Hepatocyte (in vitro differentiated cells): ENCODE measurements at places on chromosomes 11 and 22.

GRCh38 chr22:48920776-48921241 is 906.9 kb downstream of the BRD1 start:
- DNase-seq, result no peak

DNA sequence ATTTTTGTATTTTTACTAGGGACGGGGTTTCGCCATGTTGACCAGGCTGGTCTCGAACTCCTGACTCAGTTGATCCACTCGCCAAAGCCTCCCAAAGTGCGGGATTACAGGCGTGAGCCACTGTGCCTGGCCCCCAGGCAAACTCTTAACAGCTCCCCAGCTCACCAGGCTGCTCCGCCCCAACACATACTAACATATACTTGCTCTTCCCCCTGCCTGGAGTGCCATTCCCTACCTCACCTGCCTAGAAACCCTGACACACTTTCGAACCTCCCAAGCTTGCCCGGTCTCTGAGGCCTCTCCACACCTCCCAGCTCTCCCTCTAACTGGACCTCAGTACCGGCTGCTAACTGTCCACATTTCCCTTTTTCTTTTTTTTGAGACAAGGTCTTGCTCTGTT is 8.5 kb downstream of the MAP4K2 start:
- DNase-seq, result no peak

- DNase-seq, result no peak
These were observed 46.4 kb upstream of the SHANK2 start for GRCh38 chr11:71298761-71299181.

- DNase-seq, result peak; percentile 58
These were observed 23.7 kb upstream of the CBX7 start for GRCh38 chr22:39176143-39176713.

GRCh38 chr11:66313321-66314185 is 3.3 kb downstream of the CD248 start:
- peak; percentile 86 for DNase-seq

DNA sequence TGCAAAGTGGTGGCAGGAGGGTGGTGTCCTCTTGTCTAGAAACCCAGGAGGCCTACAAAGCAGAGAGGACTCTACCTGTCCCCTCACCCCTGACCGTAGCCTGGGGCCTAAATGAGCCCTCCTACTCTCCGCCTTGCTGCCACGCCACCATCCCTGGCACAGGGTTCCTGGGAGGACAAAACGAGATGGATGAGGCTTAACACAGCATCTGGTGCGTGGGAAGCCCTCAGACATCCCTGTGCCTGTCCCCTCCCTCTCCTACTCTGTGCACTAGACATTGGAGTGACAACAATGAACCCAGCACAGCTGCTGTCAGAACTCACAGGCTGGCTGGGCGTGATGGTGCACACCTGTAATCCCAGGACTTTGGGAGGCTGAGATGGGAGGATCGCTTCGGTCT is 36.4 kb upstream of the DKK3 start:
- no peak for DNase-seq

GRCh38 chr22:28909375-28909774 is 26.0 kb downstream of the ZNRF3 start:
- no peak for DNase-seq

DNA sequence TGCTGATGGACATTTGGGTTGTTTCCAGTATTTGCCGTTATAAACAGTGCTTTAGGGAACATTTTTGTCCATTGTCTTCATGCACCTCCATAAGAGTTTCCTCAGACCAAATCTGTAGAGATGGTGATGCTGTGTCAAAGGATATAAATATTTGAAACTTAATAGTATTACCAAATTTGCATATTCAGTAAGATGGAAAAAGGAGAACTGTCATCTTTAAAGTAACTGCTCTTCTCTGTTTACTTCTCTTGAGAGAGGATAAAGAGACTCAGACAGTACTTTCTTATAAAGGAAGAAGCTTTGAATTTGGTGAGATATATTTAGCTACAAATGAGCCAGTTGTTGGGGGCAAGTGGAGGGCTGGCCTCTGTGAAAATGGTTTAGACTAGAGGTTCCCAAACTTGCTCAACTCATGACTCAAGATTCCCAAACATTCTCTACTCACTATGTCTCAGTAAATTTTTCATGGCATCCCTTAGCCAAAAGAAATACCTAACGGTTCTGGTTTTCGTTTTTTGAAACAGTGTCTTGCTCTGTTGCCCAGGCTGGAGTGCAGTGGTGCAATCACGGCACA is 26.2 kb downstream of the SHISA8 start:
- DNase-seq, result no peak

GRCh38 chr11:96781082-96781481 is 391.3 kb downstream of the JRKL start:
- no peak for DNase-seq

DNA sequence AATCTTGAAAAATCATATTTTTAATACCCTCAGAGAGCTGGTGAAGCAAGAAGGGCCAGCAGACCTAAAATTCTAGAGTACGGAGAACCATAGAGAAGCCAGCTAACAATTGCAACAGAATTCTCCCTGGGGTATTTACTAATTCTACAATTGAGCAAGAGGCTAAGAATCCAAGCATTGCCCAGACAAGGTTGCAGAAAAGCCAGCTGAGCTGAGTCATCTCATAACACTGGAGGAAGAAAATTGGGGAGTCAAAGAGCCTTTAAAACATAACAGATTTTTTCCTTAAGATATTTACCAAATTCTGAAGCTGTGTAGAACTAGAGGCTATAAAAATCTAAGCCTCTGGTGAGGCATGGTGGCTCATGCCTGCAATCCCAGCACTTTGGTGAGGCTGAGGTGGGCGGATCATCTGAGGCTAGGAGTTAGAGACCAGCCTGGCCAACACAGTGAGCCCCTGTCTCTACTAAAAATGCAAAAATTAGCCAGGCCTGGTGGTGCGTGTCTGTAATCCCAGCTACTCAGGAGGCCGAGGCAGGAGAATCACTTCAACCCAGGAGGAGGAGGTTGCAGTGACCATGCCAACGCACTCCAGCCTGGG is 13.6 kb upstream of the TMEM216 start:
- peak; percentile 65 for DNase-seq

- DNase-seq, result no peak
These were observed 33.9 kb downstream of the TST start for GRCh38 chr22:36985211-36985889.

DNA sequence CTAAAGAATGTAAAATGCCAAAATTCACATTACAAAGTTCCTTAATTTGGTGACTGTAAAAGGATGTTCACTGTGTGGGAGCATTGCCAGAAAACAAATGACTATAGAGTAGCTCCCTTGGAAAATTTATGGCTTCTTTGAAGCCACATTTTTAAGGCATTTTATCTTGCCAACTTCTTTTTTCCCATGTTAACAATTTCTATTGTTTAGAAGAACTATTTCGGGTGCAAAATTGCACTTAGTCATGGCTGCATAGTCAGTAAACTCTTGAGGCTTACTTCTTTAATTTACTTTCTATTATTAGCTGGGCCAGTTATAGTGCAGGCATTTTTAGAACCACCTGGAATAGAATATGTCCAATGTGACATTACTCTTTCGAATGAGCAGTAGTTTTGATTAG is 515.3 kb downstream of the JRKL start:
- no peak for DNase-seq

- DNase-seq, result no peak
These were observed 161.0 kb upstream of the B3GAT1 start for GRCh38 chr11:134572741-134573675.

GRCh38 chr22:49192180-49192856 is 635.4 kb downstream of the BRD1 start:
- no peak for DNase-seq

DNA sequence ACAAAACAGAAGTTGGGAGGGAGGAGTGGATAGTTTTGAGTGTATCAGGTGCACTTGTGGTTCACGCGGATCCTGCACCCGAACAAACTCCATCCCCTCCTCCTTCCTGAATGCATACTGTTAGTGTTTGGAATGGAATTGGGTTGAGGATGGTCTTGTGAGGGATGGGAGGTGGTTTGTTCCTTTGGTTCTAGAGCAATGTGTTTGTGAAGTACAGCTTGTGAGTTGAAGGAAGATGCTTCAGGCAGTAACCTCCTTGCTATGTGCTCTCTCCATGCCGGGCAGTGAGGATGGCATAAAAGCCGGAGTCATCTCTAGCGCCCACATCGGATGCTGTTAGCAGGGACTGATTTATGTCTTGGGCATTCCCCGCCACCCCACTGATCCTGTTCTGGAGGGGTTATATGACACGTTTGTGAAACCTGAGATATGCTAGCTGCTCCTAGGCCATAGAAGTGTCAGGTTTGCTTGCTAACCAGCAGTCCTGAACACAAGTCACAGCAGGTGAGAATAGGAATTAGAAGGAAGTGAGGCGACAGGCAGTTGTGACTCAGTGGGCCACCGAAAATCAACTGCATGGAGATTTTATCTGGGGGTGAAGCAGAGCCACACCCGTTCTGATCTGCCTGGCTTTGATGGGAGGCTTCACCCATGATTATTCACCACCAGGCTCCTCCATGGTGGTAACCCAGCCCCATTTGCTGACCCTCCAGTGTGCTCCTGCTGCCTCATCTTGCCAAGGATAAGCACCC is 2.2 kb downstream of the BCR start:
- DNase-seq, result peak; percentile 56

GRCh38 chr22:37930952-37931440 is 22.4 kb downstream of the C22orf23 start:
- DNase-seq, result no peak

DNA sequence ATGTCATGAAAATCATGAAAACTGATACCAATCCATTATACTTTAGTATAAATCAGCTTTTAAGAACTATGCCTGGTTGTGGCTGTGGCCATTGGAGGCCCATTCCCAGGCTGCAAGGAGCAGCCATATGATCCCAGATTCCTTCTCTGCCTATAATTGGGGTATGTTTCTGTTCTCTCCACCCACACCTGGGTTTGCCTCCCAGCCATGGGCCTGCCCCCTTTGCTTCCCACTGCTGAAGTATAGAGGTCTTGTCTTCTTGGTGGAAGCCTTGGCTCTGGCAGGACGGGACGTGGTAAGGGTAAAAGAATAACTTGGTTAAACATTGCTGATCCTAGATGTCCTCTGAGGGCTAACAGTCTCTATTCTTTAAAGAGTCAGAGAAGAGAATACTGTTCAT is 2.4 kb downstream of the MICAL2 start:
- no peak for DNase-seq

GRCh38 chr11:46296528-46297448 is 19.3 kb downstream of the CREB3L1 start:
- peak; percentile 94 for DNase-seq

DNA sequence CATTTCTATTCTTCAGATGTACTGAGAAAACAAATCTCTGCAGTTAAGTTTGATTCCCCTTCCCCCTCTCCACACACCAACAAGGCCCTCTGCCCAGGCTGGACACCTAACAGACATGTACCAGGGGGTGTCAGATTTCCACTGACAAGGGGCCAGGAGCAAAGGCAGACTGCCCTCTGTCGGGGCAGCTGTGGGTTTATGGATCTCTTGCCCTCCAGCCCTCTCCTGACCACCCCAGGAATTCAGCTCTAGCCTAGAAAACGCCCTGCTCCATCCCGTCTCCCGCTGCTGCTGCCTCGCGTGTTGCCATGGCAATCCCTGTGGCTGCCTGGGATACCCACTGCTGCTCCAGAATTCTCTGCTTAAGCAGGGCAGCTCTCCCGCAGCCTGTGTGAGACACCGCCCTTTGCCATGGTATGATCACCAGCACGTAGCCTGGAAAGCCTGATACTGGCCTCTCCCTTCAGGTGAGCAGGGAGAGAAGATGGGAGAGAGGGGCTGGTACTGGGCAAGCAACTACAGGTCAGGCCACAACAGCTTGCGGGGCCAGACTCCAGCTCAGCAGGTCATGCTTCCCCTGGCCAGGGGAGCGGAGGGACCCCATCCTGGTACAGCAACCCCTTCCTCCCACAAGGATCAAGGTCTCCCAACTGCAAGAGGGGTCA is 41.6 kb downstream of the BUD13 start:
- DNase-seq, result peak; percentile 31

- no peak for DNase-seq
These were observed 39.3 kb upstream of the TP53I11 start for GRCh38 chr11:44989831-44990566.

- DNase-seq, result no peak
These were observed 61.8 kb downstream of the CYTH4 start for GRCh38 chr22:37343863-37344734.

DNA sequence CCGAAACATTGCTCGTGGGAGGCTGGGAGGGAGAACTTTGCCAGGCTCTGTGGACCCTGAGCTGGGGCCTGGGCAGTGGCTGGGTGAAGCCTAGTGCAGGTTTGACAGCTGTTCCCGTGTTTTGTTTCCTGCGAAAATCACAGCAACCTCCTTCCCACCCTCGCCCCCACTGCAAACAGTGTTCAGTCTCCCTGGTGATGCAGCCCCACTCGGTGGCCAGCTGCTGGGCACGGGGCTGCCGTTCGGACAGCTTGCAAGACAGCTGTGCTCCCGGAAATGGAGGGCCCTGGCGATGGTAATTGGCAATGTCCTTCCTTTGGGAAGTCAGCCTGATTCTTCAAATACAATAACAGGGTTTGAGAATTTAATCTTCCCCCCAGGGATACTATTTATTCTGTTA is 10.4 kb upstream of the GAL start:
- DNase-seq, result no peak

GRCh38 chr11:103633068-103633788 is 403.2 kb upstream of the DDI1 start:
- no peak for DNase-seq
